CD4-positive, alpha-beta T cell (primary cell): ENCODE measurements at places on chromosomes 12 and 14.

- DNase-seq, result peak; percentile 81
Observed at GRCh38 chr12:75329918-75330826, at the start of gene CAPS2. Gene CAPS2, minus strand, starts transcription at chr12:75330324. Its CDS starts 3,826 bp downstream, at chr12:75326498.

DNA sequence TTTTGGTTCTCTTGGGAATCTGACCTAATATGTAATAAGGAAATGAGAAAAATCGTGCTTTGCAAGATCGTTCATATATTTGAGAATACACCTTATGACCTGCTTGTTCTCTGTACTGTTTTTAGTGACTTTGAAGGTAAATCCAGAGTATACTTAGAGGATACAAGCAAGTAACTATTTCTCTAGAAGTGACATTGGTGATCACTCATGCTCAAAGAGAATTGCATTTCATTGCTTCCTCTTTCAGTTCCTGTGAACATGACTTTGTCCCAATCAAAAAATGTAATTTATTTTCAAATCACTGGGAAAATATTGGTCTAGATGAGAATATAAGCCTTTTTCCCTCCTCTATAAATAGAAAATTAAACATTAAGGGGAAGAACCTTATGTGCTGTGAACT, 2.7 kb downstream of the KTN1 start:
- DNase-seq, result no peak

DNA sequence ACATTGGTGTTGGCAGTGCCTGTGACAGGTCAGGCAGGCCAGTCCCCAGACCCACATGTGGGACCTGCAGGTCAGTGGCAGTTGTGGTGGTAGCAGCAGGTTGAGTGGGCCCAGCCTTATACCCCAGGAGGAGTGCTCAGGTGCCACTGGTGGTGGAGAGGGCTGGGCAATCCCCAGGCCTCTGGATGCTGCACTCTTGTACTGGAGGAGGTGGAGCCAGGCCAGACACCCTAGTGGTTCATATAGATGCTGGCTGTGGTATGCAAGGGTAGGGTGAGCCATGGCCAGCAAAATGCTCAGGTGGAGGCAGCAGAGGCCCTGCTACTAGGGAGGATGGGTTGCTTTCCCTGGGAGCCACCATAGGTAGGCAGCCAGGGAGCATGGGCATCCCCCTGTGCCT, 190.4 kb upstream of the TMPO start:
- no peak for DNase-seq

GRCh38 chr14:96255501-96256366, at the start of gene BDKRB1:
Gene BDKRB1, plus strand, starts transcription at chr14:96256210. Its CDS starts 7,473 bp downstream, at chr14:96263683.
- DNase-seq, result no peak

DNA sequence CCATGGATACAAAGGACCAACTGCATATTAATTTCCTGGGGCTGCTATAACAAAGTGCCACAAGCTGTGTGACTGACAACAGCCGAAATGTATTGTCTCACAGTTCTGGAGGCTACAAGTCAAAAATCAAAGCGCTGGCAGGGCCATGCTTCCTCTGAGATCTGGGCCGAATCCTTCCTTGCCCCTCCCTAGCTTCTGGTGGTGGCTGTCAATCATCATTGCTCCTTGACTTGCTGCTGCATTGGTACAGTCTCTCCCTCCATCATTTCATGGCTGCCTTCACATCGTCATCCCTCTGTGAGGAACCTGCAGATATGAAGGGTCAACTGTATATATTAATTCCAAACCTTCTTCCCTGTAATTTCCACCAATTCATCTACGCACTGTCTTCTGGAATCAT, 118.3 kb downstream of the EXOC5 start:
- DNase-seq, result no peak

DNA sequence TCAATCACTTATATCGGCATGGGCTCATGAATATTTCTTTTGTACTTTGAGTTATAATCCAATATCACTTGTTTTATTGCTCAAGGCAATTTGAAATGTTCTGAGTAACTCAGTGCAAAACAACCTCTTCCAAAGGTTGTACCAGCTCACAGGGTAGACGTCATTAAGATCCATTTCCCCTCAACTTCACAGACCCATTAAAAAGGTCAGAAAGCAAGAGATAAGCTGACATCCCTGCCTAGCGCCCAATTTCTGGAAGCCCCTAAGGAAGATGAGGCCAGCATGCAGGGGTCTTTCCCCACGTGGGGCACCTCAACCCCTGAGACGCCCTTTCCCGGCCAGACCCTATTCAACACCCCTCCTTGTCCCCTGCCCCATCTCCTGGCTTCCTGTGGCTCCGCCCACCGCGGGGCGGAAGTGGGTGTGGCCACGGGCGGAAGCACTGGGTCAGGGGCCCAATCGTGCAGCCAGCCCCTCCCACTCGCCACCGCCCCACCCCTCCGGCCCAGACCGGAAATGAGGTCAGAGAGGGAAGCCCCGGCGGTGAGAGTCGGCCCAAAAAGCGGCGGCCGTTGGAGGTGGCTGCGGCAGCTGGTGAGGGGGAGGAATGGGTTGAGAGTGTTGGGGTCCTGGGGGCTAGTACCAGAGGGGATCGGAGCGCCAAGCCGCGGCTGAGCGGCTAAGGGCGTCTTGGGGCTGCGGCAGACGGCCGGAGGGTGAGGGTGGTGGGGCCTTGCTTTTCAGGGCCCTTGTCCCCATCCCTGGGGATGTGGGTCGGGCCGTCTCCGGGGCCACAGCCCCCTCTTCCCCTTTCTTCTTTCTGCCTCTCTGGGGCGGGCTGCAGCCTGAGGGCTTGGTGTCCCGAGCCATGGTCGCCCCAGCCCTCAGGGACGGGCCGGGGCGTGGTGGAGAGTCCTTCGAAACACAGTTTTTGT, at the start of gene GPATCH2L:
GPATCH2L (plus strand) TSS at position 525 of the 935 bp plus-strand sequence. CDS start 2,442 bp downstream, outside the sequence.
- DNase-seq, result peak; percentile 97

GRCh38 chr12:49041881-49042484, 18.6 kb downstream of the KMT2D start:
- DNase-seq, result no peak

- no peak for DNase-seq
Observed at GRCh38 chr14:30444451-30444850, 114.5 kb upstream of the G2E3 start.

DNA sequence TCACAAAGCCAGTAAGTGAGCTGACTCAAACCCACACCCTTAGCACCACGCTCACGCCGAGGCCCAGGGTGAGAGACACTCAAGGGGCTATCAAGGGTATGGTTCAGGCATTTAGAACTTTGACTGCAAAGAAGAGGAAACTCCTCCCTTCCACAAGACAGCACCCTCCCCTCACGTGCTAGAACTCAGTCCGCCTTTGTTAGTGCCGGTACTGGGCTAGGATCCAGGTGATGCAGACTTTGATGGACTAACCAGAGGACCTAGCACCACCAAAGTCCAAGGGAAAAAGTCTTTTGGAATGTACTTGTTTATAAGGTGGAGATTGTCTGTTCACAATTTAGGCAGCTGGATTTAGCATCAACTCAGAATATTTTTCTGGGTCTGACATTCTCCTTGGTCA, 33.7 kb downstream of the VWF start:
- DNase-seq, result no peak

GRCh38 chr14:64725879-64726584, 21.8 kb downstream of the PLEKHG3 start:
- DNase-seq, result no peak

DNA sequence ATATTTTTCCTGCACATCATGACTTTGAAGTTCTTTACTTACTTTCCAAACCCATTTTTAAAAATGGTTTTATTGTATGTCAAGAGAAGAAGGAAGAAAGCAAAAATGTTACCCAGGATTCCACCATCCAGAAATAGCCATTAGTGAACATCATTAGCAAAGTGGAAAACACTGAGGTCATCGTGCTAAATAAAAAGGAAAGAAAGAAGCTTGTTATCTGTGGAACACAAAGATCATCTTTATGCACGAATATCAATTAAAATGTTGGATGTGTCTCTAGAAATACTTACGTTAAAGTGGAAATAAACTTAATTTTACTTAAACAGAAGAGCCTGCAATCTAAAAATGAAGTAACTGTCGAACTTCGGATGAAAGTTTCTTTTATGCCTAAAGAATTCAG, 27.3 kb downstream of the SFSWAP start:
- no peak for DNase-seq

- DNase-seq, result no peak
Observed at GRCh38 chr14:99041141-99041819, 230.7 kb downstream of the BCL11B start.

GRCh38 chr12:66319266-66319954, 17.1 kb downstream of the HELB start:
- DNase-seq, result no peak

DNA sequence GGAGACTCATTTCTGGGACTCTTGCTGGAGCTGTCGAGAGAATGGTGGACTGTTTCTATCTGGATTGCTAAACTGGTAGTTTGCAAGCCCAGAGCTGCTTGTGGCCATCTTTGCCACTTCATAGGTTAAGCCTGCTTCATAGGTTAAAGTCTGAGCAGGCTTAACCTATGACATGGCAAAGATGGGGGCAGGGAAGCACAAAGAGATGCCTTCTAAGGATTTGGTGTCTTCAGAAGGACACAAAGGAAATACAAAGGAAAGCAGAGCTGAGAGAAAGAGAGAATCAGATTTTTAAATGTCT, 78.4 kb upstream of the MAX start:
- no peak for DNase-seq

DNA sequence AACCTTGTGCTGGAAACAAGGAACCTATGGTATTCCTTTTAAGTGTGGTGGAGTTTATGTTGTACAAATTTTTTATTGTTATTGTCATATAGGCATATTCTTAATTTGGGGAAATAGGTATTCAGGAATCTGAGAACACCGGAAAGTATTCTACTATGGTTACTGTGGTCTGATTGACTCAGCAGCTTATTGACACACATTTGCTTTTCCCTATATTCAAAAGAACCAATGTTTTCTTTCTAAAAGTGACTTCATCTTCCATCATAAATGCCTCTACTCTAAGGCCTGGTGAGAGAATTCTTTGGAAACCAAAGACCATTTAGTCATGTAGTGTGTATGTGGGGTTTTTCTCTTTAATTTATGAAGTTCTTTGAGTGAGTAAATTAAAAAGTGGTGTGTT, 474.8 kb downstream of the TMTC2 start:
- no peak for DNase-seq

DNA sequence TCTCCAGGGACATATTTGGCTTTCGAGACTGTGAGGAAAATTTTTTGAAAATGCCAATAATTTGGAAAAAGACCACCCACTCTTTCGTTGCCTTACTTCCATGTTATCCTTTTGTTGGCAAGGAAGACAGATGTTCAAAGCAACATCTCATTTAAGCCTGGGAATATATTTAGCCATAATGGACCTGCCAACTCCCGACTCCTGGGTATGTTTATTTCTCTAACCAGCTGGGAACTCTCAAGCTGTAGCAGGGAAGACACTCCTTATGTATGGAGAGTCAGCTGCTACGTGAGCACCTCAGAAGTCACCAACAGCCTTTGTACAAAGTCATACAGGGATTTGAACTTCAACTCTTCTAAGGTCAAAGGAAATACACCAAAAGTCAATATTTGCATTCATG, 96.5 kb upstream of the DAAM1 start:
- no peak for DNase-seq

GRCh38 chr12:34108405-34108803, 86.1 kb downstream of the ALG10 start:
- no peak for DNase-seq

GRCh38 chr14:32012062-32012461, 65.0 kb upstream of the ARHGAP5 start:
- DNase-seq, result no peak

GRCh38 chr12:88063375-88063774, 34.2 kb upstream of the C12orf50 start:
- DNase-seq, result no peak
